ENCODE measurements at places on chromosomes 5 and 9. TPM values are rescaled to one million over a fixed set of nuclear protein-coding genes. Genes with fewer than 3 reads are reported as not detected.

The PCDHB10 gene
- 0.44 TPM for total RNA-seq

The DMRT3 gene
- not detected for total RNA-seq

DNA sequence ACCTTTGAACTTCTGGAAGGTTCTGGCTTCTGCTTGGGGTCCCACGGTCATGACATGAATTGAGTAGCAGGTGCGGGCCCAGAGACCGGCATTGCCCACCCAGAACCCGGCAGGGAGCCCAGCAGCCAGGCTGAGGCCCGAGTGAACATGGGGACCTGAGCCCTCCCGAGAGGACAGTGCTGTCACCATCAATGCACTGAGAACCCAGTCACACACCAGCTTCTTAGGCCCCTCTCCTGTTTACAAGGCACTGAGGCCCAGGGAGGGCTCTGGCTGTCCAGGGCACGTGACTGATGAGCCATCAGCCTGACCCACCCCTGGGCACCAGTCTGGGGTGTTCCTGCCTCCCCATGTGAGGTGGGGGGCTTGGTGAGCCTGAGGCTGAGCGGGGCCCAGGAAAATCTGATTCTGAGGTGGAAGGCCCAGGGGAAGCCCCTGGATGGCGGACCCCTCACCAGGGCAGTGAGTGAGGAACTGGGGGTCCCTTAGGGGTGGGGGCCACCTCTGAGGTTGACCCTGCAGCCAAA is 60.3 kb upstream of the RNU6ATAC start:
- DNase-seq: no peak

- no peak for DNase-seq
Measured at GRCh38 chr5:127940854-127941253, 142.7 kb upstream of the SLC12A2 start.

DNA sequence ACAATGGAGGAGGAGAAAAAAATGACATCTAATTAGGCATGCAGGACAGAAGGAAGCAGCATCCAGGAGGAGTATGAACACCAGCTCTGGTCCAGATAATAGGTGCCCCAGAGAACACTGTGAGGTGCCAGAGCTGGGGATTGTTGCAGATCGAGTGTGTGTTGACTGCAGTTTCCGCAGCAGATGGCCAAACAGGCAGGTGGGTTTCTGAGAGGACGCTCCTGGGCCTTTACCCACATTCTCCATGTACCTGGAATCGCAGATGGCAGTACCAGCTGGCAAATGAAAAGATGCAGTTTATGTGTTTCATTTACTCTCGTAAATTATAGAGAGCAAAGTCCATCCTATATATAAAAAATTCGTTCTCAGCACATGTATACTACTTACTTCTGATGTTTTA is 182.2 kb upstream of the ISL1 start:
- no peak for DNase-seq

- peak; percentile 23 for DNase-seq
Measured at GRCh38 chr5:125408448-125409233, 662.2 kb upstream of the ZNF608 start.

DNA sequence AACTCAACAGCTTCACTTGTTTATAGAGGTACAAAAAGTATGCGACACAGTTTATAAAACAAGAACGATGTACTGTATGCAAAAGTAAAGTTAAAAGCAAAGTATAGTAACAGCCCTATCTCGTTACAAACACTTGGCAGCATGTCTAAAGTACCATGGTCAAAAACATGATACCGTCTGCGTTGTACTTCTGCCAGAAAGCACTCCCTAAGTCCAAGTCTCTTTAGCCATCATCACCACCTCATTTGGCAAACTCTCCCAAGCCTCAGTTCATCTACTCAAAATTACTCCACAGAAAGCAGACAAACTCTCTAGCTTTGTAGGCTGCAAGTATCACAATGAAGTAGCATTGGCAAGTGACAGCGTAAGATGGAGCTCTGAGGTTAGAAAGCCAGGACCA is 73.4 kb downstream of the NFIB start:
- DNase-seq: no peak

GRCh38 chr5:66796305-66797292 is 200.4 kb downstream of the MAST4 start:
- DNase-seq: peak; percentile 20

GRCh38 chr5:99030906-99031440 is 102.2 kb upstream of the CHD1 start:
- peak; percentile 33 for DNase-seq

DNA sequence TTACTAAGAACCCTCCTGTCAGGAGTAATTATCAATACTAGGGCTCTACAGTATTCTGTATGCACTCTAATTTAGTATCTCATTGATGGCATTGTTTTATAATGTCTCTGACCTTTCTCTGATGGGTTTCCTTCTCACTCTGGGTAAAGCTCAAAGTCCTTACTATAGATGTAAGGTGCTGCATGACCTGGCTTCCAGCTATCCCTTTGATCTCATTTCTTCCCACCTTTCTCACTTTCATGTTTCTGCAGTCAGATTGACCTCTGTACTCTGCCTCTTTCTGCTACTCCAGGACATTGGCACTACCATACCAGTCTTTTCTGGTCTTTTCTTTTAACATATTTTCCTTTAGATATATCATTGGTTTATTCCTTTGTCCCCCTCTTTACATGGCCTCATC is 2332.8 kb upstream of the C9orf72 start:
- DNase-seq: no peak

GRCh38 chr5:80140496-80140895 is 105.3 kb downstream of the THBS4 start:
- DNase-seq: no peak

All from lung microvascular endothelial cell (primary cell).